Sigmoid colon (tissue), 7 donors: ENCODE measurements at places on chromosomes 16 and 17.

DNA sequence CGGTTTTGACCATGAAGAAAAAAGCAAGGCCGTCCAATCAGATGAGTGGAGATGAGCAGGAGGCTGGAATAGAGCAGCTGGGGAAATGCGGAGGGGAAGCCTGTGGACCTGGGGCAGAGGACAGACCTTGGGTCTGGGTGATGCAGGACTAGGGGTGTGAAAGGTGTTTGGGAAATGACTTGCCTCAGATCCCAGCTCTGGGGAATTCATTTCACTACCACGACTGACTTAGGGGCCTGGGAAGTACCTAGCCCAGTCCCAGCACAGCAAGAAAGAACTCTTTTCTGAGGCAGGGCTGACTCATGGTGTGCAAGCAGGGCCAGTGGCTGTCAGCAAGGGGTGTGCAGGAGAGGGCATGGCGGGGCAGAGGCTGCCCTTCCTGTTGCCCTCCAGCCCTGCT, 14.8 kb downstream of the DNAI2 start:
- DNase-seq, result no peak

- no peak for DNase-seq
Observed at GRCh38 chr17:4643676-4644075, 2.2 kb upstream of the ALOX15 start.

DNA sequence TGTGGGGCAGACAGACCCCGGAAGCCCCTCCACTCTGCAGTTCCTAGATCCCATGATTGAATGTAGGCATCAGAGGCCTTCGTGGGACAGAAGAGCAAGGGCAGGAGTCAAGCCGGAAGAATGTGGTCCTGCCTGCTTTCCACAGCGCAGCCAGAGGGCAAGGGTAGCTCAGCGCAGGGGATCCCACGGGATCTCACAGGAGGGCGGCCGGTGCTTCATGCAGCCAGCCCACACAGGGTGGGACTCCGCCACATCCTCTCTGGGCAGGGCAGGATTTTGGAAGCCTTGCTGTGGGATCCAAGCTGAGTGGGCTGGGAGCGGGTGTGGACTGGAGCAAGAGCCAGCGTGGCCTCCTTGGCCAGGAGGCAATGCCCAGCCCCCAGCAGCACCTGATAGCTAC, 13.0 kb downstream of the KATNB1 start:
- DNase-seq, result no peak

DNA sequence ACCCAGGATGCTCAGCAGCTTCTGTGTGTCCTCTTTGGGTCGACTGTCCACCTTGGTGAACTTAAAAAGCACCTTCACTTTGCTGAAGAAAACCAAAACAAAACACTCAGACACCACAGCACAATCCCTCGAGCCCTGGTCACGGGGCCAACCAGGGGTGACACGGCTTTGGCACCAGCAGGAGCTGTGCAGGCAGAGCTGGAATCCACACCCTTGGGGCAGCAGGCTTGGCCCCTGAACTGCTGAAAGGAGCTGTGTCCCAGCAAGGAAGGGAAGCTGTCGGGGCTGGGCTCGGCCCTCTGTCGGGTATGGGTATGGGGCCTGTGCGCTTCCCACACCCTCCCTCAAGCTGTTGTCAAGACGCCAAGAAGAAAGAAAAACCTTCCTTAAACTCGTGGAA, 7.6 kb upstream of the PLD6 start:
- no peak for DNase-seq

- no peak for DNase-seq
Observed at GRCh38 chr17:50620858-50621257, 13.8 kb upstream of the ABCC3 start.

GRCh38 chr16:13143551-13143950, 242.2 kb downstream of the SHISA9 start:
- no peak for DNase-seq

GRCh38 chr16:67917140-67917851, 14.4 kb downstream of the CTRL start:
- DNase-seq, result no peak

GRCh38 chr17:74466111-74466827, at the start of gene CD300A:
CD300A (plus strand) TSS chr17:74466634; CDS start chr17:74466704, 70 bp downstream.
- DNase-seq, result no peak

DNA sequence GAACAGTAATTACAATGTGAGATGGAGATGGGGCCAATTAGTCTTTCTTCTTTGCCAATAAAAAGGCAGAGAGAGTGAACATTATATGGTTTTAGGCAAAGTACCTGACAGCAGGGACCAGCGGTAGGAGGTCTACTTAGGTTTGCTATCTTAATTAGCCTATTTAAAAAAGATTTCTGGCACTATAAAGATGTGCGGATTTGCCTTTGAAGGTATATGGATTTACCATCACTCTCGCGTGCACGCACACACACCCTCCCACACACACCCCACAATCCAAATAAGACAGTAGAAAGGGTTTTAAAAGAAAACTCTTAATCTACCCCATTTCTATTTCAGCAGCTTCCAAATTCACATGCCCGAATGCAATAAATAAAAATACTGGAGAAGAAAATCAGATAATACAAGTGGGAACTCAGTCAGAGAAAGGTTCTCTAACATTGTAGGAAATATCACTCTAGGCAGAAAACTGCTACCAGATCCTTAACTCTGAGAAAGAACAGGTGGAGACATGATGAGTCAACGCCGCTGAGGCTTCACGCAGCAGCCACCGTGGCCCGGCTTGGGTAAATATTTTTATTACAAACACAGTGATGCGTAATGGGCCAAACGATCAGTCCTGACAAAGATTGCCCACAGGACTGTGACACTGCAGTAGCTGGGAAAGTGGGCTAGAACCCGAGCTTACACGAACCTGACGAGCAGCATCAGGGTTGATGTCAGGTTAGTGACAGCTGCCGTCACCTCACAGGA, 66.6 kb upstream of the AXIN2 start:
- peak; percentile 79 for DNase-seq

DNA sequence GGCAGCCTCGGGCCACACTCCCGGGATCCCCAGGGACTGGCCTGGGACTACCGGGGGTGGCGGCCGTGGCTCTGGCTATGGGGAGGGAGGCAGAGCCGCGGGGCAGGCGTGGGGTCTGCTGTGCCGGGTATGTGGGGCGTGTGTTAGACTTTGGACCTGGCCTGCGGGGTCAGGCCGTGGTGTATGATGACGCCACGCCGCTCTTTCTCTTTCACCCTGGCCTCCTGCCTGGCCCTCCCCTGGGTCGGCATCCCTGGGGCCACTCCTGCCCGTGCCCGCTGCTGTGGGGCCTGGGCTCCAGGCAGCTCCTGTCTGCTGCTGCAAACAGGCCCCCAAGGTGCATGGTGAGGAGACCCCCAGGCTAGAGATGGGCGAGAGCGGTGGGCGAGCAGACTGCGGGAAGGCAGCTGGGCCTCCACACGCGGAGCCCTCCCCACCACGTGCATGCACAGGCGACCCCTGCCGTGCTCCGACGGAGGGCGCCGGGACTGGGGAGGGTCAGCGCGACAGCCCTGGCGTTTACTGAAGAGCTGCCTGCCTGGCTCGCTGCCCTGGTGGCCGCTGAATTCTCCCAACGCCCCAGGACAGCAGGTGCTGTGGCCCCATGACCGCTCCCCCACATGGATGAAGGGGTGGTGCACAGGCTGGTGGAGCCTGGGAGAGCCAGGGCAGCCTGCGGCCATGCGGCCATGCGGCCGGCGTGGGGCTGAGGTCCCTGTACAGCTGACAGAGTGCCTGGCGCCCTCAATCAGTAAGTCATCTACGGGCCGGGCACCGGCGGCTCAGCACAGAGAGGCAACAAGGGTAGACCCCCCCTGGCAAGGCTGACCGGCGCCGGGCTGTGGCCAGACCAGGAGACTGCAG, 16.0 kb downstream of the CAPN15 start:
- no peak for DNase-seq

GRCh38 chr16:2867987-2868789, 10.2 kb upstream of the PRSS22 start:
- peak; percentile 97 for DNase-seq

DNA sequence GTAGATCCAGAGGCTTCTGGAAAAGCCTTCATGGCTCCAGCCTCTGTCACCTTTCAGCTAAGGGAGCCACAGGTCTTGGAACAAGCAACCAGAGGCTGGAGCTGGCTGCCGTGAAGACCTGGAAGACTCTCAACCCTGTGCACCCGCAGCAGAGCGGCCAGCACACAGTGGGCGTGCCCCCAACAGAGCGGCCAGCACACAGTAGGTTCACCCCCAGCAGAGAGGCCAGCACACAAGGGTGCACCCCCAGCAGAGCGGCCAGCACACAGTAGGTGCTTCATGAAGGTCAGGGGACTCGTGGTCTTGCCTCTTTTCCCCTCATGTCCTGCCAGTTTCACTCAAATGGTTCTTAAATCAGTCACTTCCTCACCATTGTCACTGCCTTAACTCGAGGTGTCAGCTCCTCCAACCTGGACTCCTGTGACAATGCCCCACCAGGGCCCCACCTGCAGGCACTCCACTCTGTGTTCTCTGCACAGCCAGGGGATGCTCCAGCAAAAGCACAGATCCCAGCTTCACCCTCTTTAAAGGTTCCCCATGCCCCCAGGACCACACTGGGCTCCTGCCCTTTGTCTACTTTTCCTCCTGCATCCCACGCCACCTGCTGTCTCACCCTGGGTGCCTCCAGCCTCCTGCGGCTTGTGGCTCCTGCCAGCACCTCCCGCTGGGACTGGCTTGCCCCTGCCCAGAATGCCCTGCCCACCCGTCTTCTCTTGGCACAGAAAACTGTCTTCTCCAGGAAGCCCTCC, 42.4 kb upstream of the DOC2B start:
- DNase-seq, result peak; percentile 62

DNA sequence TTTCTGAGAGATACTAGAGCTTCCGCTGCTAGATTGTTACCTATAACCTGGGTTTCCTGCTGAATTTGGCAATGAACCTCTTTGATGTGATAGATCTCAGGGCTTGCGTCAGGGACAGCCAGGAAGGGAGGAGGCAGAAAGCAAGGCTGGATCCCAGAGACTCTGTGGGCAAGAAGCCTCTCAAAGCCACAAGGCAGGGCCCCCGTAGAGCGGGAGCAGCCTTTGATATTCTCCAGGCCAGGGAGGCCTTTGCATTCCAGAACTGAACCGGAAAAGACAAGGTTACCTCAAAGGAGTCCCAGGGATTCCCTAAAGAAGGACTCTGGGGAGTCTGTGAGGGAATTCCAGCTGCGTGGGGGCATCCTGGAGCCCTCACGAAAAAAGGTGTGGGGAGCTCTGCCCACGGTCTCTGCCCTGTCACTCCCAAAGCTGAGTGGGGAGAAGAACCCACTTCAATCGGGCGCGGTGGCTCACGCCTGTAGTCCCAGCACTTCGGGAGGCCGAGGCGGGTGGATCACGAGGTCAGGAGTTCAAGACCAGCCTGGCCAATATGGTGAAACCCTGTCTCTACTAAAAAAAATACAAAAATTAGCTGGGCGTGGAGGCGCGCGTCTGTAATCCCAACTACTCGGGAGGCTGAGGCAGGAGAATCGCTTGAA, 14.3 kb upstream of the SCIMP start:
- no peak for DNase-seq

- peak; percentile 15 for DNase-seq
Observed at GRCh38 chr17:6528557-6528956, 27.8 kb downstream of the PITPNM3 start.

DNA sequence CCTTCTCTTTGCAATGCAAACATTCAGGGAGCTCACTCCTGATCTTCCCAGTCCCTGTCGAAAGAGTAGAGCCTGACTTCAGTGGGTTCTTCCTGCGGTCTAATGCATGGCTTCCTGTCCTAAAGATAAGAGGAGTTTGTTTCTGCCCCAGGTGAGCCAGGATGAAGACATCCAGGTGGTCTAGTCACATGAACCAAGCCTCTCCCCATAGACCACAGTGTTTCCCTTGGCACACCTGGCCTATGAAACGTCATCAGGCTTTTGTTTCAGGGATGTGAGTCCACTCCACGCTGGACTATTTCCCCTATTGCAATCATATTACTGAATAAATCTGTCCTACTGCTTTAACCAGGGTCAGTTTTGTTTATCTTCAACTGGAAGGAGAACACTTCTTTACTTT, 21.1 kb downstream of the CES1 start:
- DNase-seq, result no peak

GRCh38 chr16:86303787-86304678, 206.3 kb upstream of the FOXF1 start:
- peak; percentile 92 for DNase-seq

GRCh38 chr16:88478889-88479792, 26.1 kb downstream of the ZFPM1 start:
- no peak for DNase-seq

DNA sequence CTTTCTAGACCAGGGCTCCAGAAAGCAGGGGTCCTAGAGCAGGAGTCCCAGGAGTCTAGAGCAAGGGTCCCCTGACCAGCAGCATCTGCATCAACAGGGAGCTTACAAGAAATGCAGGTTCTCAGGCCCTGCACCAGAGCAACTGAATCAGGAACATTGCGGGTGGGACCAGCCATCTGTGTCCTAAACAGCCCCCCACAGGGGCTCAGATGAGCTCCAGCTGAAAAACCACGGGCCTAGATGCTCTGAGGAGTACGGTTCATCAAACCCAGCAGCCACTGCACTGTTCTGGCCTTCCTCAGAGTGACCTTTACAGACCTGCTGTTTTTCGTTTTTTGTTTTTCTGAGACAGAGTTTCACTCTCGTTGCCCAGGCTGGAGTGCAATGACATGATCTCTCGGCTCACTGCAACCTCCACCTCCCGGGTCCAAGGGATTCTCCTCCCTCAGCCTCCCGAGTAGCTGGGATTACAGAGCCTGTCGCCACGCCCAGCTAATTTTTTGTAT, 438.2 kb downstream of the SOX9 start:
- no peak for DNase-seq

GRCh38 chr16:24729951-24730815, 732 bp downstream of the TNRC6A start:
- peak; percentile 65 for DNase-seq

DNA sequence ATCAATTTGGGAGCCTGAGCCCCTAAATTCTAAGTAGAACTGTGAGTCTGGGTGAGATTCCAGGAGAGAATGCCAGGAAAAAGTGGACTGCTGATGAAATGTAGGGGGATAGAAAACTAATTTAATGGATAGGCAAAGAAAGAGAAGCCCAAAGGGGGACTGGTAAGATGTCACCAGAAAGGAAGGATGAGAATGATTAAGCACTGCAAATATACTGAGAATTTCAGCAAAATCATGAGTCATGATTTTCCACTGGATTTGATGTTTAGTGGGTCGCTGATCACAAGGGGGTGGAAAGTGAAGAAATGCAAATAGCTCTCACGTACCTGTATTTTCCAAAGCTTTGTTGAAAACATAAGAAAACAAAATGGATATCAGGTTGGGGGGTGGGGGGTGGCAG, 201.8 kb downstream of the SLC39A11 start:
- DNase-seq, result no peak

- no peak for DNase-seq
Observed at GRCh38 chr16:88878967-88879787, 12.7 kb upstream of the PABPN1L start.

DNA sequence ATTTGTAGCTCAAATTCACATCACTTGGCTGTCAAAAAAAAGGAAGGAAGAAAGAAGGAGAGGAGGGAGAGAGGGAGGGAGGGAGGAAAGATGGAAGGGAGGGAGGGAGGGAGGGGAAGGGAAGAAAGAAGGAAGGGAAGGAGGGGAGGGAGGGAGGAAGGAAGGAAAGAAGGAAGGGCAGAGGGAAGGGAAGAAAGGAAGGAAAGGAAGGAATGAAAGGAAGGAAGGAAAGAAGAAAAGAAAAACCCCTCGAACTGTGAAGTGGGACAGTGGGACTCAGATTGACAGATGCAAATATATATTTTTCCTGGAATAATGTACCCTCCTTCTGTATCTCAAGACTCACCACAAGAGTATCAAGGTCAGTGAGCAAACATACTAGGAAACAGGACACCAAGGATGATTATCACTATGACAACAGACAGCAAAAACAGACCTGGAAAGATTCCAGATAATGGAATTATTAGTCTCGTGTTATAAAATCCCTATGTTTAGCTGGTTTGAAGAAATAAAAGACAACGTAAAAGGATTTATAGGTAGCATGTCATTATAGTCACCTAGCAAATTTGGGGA, 24.2 kb upstream of the ABCA3 start:
- DNase-seq, result no peak
